SK-N-MC (cell line): ENCODE measurements at places on chromosomes 2 and 18.

DNA sequence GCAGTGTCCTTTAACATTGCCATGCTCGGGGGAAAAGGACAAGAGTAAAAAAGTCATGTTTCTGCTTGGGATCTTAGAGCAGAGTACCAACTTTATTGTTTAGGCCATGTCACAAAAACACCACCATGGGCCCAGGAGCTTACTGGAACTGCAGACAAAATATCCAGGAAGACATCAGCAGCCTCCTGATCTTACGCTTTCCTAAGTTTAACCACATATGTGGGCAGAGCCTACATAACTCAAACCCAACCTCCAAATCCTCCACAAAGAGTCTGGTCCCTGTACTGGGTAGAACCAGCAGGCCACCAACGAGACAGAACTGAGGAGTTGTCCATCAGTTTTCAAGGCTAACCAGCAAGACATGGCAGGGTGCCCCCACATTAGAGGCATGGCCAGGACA is 10.3 kb downstream of the GALNT14 start:
- no peak for DNase-seq

DNA sequence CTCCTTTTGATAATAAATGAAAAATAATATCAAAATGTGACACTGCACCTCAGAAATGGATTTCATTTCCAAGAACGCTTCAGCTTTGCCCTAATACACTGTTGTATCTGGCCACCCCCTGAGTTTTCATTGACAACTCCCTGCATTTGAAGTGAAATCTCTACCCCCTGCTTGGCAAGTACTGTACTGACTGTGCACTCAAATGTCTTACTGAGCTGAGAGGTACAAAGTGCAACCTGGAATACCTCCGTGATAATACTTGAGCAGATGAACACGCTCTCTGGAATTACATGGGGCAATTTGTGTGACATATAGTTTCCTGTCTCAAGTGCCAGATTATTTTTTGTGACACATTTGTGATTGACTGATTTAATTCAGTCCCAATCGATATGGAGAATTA is 231.1 kb downstream of the LRP1B start:
- DNase-seq, result no peak

- no peak for DNase-seq
These were observed 1330.6 kb downstream of the DSC3 start for GRCh38 chr18:29711932-29712331.

GRCh38 chr18:68757126-68757525 is 40.8 kb upstream of the CCDC102B start:
- DNase-seq, result no peak

- no peak for DNase-seq
These were observed 14.6 kb downstream of the PARD6G start for GRCh38 chr18:80232710-80233109.

DNA sequence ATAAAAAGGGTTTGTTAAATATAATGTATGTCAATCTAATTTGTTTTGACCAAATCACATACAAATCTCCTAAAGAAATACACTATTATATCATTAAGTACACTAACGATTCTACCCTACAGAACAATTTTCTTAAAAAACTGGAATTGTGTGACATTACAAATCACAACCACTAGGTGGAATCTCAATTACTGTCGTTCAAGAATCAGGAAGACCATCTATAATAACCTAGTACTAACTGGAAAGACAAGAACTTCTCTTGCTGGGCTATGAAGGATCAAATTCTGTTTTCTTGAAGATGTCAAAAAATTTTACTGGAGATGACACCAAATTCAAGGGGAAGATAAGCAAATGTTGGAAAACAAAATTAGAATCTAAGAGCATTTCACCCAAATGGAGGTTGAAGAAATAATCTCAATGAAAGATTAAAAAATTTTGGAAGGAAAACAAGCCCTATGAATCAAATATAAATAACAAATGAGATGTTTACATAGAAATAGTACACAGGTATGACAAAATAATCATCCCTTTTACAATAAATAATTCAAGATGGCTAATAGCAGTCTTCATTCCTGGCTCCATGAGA is 110.9 kb downstream of the STK39 start:
- no peak for DNase-seq

DNA sequence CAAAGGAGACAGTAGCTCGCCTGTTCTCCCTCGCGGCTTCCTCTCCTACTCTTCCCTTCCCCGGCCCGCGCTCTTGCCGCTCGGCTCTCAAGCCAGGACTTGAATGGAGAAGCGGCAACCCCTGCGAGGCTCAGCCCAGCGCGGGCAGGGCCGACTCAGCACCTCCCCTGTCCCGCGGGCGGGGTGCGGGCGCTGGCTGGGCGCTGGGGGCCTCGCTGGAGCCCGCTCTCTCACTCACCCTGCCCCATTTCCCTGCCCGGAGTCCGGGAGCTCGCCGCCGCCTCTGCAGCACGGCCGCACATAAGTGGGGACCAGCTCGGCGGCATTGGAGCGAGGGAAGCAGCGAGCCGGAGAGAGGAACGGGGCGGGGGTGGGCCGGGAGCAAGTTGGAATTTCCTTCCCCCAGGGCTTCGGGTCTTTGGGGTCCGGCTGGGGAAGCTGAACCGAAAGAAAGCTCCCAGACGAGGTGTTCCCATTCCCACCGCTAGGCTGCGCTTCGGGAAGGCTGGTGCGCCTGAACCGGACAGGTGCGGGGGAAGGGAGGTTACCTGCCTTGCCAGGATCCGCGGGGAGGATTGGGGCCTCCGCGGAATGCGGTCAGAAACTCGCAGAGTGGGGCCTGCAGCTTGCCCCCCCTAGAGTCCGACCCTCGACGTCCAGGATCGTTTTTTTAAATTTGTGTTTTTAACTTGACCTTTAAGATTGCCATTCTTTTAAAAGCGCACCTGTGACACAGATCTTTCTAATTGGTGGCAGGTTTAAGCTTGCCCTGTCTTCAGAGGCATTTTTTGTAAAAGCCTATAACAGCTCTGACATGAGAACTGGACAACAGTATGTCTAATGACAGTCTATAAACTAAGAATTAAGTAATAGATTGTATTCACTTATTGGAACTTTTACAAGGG is at the start of gene COBLL1:
Gene COBLL1 (minus strand): TSS at position 105 of the 905 bp plus-strand sequence. CDS start 627 bp downstream, outside the sequence.
- DNase-seq, result no peak

DNA sequence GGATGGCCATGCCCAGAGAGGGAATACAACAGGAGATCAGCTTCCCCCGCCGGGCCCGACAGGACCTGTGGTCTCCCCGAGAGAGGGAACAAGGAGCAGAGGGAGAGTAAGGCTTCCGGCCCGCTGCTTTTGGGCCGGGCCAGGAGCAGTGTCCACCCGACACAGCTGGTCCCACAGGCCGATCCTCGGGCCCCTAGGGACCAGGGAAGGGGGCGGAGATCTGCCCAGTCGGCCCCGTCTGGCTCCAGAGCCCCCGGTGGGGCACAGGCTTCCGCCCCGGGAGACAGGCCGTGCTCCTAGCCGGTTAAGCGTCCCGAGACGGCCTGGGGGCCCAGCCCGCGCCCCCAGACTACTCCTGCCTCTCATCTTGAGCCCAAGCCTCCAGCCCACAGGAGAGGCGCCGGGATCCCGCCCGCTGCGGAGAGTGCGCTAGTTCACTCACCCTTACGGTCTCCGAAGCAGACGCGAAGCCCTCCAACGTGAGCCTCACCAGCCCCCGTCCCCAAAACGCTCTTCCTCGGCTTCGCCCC is at the start of gene MCFD2:
Gene MCFD2 (minus strand): TSS at position 526 of the 530 bp plus-strand sequence. CDS start 6,635 bp downstream, outside the sequence.
- no peak for DNase-seq

DNA sequence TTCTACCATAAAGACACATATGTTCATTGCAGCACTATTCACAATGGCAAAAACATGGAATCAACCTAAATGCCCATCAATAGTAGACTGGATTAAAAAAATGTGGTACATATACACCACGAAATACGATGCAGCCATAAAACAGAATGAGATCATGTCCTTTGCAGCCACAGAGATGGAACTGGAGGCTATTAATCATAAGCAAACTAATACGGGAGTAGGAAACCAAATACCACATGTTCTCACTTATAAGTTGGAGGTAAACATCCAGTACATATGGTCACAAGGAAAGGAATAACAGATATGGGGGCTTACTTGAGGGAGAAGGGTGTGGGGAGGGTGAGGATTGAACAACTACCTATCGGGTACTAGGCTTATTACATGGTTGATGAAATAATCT is 7.7 kb downstream of the HMSD start:
- DNase-seq, result no peak

DNA sequence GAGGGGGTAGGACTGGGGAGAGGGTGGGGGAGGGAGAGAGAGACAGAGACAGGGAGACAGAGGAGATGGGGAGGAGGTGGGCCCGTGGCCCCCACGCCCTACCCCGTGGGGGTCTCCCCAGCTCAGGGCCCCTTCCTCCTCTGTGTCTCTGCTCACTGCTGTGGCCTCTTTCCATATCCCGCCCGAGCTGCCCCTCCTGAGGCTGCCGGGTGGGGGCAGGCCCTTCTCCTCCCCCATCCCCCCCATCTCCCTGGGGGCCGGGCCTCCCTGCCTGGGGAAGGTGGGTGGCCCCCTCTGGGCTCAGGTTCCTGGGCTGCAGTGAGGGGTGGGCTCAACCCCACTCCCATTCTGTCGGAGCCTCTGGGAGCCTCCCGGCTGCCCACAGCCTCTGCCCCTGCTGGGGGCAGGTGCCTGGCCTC is 332 bp upstream of the PDCD1 start:
- DNase-seq, result no peak

GRCh38 chr2:190626641-190627210 is 22.2 kb upstream of the NAB1 start:
- no peak for DNase-seq

DNA sequence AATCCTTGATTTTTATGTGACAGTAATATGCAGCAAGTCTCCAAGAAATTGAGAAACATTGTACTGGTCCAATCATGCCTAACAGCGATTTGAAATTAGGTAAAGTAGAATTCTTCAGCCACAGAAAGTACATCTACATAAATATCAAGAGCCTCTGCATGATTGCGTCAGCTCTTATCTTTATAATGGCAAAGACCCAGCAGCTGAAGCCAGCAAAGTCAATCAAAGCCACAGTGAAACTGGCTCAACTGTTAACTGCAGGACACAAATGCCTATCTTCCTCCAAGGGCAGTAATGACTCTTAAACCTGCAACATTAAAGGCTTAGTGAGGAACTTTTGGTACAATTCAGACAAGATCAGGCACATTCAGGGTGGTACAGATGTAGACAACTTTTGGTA is 102.5 kb downstream of the BARD1 start:
- DNase-seq, result no peak

GRCh38 chr18:57910817-57911216 is 107.7 kb upstream of the ATP8B1 start:
- no peak for DNase-seq

DNA sequence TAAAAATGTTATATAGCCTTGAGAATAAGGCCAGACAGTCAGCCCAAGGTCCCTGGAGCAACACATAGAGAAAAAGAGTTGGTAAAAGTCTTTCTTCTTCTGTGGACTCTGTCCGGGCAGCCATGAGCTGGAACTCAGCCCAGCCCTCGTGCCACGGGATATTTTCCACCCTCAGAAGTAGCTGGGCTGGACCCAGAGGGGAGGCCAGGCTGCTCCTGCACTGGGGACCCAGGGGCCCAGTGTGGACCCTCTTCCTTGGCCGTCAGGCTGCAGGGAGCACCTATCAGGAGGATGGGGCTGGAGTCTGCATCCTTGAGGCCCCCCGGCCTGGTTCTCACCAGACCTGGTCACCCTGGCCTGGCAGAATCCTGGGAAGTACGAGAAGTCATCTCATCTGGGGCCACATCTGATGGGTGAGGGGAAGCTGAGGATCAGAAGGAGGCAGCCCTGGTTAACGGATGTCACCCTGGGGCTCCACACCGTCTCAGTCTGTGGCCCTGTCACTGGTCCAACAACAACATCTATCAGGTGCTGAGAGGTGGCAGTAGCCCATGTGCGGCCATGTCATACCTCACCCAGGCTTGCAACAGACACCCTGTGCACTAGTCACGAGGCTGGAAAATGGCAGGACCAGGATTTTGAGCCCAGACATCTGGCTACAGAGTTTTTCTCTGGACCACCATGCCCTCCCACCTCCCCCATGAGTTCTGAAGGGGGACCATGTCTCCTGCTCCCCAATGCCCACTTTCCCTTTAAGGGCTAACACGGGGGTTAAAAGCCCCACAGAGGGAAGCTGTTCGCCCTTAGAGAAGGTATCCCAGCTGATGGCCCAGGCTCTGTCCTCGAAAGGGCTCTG is 33.0 kb downstream of the SDC1 start:
- no peak for DNase-seq

GRCh38 chr18:7084080-7085065 is 33.2 kb downstream of the LAMA1 start:
- DNase-seq, result no peak
